ENCODE measurements at places on chromosomes 11 and 22.

DNA sequence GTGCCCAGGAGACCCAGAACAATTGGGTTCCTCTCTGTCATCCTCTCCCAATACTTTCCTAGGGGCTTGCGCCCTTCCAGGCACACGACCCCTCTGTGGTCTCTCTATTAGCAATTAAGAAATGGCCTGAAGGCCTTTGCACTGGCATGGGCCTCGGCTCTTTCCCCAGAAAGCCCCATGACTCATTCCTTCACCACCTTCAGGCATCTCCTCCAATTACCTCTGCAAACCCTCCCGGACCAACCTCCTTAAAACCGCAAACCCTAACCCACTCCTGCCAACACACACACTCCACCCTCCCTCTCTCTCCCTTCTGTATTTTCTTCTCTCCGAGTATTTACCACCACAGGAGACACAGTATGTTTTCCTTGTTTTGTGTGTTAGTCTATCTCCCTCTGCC, 36.7 kb downstream of the LARGE1 start:
- no peak for DNase-seq

GRCh38 chr22:39457556-39458443, 988 bp downstream of the MGAT3 start:
- DNase-seq: no peak

DNA sequence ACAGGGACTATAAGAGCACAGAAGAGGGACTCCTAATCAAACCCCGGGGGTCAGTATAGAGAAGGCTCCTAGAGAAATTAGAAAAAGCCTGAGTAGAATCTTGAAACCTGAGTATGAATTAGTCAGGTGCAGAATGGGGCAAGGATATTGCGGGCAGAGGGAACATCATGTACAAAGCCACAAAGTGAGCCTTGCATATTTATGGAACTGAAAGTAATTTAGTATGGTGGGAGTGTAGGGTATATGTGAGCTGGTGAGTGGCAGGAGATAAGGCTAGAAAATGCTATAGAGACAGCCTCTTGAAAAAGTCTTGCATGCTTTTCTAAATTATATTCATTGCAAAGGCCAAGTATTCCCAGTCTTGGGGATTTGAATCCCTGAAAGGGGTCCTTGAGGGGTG, 93.7 kb downstream of the STIM1 start:
- peak; percentile 50 for DNase-seq

DNA sequence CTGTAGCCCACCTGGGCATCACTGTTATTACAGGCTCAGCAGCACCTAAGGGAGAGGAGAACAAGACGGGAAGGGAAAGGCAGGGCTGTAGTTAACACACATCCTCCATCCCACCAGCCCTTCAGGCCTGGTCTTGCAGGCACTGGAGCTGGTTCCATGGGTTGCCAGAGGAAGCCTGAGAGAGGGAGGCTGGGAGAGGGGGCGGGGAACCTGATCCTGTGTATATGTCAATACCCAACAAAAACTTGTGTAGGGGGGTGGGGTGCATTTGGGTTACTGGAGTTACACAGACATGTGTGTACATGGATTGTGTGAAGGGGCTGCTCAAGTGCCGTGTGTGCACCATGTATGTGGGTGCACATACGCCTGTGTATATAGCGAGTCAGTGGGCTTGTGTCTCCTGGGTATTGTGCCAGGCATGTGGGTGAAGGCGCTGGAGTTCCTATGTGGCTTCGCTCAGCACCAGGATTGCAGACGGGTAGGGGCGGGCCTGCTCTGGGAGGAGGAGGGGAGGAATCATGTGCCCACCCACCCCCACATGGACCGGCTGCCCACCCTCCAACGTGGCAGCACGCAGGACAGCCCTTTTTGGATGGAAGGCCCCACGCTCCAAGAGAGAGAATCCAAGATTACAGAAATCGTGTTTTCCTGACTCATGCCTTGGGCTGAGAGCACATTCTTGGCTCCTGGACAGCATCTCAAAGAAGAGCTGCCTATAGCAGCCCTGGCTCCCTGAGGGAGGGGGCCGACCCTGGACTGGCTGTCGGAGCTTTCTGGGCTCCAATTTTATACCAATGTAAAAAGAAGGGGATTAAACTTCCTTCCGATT, 4.2 kb upstream of the SERPINH1 start:
- DNase-seq: no peak

GRCh38 chr11:199004-199581, 6.2 kb downstream of the SCGB1C1 start:
- DNase-seq: no peak

- DNase-seq: no peak
Observed at GRCh38 chr11:119843877-119844276, 114.9 kb upstream of the NECTIN1 start.

DNA sequence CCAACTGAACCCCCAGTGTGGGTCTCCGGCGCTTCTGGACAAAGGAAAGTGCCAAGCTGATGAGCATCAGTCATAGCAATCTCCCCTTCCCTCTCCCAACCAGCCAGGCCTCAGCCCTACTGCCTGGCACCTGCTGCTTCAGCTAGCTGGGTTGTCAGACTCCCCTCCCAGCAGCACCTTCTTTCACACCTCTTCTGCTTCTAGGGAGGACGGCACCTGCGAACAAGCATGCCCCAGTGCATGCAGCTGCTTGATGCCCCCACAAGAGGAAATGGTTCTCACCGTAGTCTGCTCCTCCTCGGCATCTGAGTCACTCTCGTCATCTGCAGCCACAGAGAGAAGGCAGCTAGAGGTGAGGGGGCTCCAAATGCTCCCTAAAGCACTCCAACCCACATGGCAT, 25.4 kb downstream of the THOC5 start:
- no peak for DNase-seq

DNA sequence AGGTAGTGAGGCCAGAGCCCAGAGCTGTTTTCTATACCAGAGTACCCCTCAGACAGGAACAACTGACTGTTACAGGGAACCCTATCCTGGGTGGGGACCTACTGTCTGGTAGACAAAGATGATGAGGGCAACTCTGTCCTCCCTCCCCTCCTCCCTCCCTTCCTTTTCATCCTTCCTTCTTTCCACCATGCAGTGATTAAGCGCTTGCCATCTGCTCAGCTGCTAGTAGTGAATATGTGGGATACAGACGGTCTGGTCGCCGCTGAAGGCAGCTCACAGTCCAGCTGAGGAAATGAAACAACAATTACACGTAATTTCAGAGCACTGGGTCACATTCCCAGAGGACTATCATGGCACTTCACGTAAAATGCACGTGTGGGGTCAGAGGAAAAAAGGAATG, 597.1 kb downstream of the BUD13 start:
- no peak for DNase-seq

- DNase-seq: no peak
Observed at GRCh38 chr11:66685276-66686099, 7.8 kb upstream of the RBM4B start.
